Dermis blood vessel endothelial cell (primary cell): ENCODE measurements at places on chromosomes 1 and 21.

DNA sequence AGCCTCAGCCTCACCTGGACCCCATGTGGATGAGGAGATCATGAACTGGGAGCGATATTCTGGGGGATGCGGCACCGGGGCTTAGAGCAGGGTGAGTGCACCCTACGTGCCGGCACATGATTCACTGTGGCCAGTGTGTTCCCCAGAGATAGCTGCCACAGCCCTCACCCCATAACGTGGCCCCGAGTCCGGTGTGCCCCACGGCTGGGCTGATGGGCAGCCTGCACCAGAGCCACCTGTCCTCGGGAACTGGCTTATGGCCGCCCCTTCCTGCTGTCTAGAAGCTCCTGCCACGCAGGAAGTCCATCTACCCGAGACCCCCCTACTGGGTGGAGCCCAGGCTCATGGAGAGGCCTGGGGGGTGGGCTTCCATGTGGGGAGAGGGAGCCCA, 39.1 kb upstream of the SLC19A1 start:
- no peak for DNase-seq

DNA sequence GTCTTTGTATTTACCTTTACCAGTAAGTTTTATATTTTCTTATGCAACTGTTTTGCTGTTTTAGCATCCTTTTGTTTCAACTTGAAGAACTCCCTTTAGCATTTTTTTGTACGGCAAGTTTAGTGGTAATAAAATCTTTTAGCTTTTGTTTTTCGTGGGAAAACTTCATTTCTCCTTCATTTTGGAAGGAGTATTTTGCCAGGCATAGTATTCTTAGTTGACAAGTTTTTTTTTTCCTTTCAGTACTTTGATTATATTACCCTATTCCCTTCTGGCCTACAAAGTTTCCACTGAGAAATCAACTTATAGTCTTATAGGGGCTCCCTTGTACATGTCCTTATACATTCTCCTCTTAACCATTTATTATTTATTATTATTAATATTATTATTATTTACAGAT, 22.6 kb upstream of the SOD1 start:
- no peak for DNase-seq

DNA sequence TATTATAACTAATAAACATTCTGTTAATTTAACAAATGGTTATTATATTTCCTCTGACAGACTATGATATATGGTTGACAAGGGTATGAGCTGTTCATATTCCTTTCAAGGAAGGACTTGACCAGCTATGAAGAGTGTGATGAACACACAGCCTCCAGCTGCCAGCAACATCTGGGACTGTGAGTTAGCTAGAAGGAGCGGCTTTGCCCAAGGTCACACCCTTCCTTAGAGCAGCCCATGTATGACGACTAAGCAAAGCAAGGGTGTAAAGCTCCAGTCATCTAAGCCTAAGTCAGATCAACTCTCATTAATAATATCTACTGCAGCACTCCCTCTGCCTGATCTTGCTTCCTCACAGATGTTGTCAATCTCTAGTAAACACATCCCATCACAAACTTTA, 355.4 kb downstream of the PLPP3 start:
- no peak for DNase-seq

DNA sequence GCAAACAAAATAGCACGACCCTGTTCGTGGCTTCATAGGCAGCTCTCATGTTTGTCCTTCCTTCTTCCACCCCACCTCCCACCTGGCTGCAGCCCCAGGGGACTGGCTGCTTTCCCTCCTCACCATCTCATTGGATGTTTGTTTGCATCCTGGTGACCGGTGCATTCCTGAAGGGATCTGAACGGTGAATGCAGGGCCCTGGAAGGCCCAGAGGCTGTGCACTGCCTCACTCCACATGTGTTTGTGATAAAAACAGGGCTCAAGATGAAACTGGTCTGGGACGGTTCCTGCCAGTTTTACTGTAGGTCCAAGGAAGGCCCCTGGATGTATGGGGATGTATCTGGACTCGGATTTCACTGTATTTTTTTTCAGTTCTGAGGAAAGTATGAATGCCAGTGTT, 42.8 kb downstream of the CNN3 start:
- DNase-seq: no peak

DNA sequence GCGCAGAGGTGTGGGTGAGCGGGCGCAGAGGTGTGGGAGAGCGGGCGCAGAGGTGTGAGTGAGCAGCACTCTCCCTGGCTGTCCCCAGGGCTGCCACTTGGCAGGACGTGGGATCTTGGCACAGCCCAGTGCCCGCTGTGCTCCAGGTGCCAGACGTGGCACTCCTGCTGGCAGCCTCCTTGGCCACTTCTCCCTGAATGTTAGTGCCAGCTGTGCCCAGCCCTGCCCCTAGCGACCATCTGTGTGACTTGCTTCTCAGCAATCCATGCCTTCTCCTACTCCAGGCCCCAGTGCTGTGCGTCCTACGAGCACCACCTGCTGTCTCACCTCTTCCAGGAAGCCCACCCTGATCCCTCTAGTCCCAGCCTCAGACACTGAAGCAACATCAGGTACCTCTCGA, 30.5 kb downstream of the KRTAP10-1 start:
- DNase-seq: peak; percentile 6

GRCh38 chr1:23178950-23179349, 10.3 kb upstream of the LUZP1 start:
- DNase-seq: peak; percentile 70

DNA sequence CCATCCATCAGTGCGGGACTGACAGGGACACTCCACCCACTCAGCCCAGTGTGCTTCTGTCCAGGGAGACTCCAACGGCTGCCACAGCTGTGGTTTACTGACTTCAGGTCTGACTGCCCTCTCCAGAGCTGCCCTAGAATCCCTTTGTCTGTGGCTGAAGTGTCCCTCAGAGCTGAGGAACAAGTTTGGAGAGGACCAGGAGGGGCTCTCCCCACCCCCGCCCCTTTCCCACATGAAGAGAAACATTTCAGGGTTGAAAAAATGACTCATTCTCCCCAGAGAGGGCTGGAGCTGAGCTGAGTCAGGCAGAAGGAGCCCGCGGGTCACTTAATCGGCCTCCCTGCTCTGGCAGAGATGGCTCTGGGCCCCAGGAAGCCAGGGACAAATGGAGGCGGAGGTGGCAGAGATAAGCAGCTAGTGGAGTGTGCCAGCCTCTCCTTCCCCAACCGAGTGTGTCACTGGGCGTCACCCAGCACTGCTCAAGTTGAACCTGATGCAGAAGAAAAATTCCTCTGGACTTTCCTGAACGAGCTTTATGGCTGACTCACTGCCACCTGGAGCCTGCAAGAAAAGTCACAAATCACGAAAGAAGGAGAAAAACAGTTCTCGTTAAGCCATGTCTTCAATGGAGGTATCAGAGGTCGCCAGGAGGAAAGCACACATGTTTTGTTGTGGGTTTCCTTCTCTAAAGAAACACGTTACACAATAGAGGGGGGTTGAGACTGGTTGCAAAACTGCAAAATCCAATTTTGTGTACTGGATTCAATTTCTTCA, 34.3 kb upstream of the ECE1 start:
- peak; percentile 86 for DNase-seq

DNA sequence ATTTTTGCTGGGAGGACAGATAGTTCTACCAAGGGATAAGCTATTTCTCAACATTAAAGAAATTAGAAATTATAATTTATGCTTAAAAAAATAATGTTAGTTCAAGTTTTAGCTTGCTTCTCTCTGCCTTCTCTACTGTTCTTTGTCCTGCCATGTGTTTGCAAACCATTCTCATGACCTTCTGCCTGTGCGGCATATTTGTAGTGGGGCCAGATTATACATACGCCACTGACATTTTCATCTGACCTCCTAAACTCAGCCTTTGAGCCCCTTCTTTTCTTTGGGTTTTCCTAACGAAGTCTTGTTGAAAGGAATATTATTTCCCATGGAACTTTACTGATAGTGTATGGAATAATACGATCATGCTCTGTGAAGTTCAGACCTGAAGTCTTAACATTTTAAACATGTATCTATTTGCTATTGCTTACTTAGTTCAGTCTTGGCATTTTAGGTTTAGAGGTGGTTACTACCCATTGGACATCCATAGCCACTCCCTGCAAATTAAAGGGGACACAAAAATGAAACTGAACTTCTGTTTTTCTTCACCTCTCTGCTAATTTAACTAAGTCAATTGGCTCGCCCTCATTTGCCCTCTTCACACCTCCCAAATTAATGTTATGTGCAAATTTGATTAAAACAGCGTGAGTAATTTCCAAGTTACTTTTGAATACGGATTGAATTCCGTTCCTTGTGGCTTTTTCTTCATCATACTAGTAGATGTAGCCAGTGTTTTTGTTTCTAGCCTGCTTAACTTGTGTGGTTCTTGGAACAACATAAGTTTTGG, 15.6 kb downstream of the LRRC8D start:
- DNase-seq: no peak

- no peak for DNase-seq
Measured at GRCh38 chr1:245952383-245953026, 554.6 kb downstream of the SMYD3 start.

DNA sequence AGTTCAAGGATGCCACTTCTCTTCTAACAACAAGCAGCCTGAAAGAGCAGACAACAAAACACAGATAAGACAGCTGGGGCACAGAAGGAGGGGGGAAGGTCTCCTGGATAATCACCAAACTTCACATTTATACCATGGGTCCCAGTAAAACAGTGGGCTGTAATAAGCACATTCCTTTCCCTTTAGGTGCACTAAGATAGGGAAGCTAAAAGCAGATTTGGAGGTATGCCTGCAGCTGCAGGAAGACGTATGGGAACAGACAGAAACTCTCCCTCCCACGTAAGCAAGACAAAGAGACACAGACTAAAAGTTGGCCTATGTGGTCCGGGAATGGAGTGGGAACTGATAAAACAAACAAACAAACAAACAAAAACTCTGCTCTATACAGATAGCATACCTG, 612.1 kb downstream of the MRPL39 start:
- no peak for DNase-seq

GRCh38 chr1:15834406-15835204, 12.9 kb upstream of the SPEN start:
- DNase-seq: peak; percentile 97

DNA sequence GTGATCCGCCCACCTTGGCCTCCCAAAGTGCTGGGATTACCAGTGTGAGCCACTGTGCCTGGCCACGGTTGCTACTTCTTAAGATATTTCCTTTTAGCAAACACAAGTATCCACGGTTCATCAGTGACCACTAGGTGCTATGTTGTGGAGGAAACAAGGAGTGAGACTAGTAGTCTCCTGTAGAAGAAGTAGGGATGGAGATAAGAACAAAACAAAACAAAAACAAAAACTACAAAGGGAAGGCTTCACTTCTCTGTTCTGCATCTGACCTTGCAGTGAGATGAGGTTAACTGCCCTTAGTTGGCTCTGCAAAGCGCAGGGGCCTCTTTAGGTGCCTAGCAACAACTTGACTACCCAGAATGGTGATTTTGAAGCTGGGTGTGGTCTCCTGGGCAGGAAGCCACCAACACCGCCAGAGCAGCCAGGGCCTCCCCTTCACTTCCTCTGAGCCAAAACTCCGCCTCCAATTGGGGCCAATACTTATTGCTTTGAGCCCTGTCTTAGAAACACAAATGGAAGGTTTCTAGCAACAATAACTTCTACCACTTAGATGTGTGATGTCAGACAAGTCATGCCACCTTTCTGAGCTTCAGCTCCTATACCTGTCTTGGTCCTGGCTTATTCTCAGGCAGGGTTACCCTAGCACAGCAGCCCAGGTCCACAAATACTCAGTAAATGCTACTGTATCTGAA, 12.8 kb upstream of the CDC42 start:
- peak; percentile 65 for DNase-seq

- peak; percentile 2 for DNase-seq
Measured at GRCh38 chr1:24341260-24341659, 22.1 kb downstream of the GRHL3 start.

- DNase-seq: no peak
Measured at GRCh38 chr21:38173276-38174035, 83.3 kb upstream of the KCNJ15 start.

- DNase-seq: peak; percentile 2
Measured at GRCh38 chr1:153032677-153033308, 1.8 kb downstream of the SPRR1B start.

- DNase-seq: no peak
Measured at GRCh38 chr1:93440272-93440671, 7.6 kb upstream of the FNBP1L start.

- DNase-seq: no peak
Measured at GRCh38 chr1:234094172-234094571, 189.7 kb downstream of the SLC35F3 start.

DNA sequence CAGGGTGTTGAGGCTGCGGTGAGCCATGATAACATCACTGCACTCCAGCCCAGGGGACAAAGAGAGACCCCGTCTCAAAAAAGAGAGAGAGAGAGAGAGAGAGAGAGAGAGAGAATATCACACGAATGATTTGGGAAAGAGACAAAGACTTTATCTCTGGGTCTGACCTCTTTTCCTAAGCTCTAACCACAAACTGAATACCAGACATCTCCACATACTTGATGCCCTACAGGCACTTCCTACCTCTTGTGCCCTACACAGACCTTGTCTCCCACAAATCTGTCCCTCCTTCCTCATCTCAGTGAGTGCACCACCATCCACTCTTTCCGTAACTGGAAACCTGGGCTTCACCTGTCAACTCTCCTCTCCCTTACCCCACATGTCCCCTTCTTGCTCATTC, 27.0 kb upstream of the PTCH2 start:
- no peak for DNase-seq

- DNase-seq: no peak
Measured at GRCh38 chr1:6833804-6834203, 48.5 kb downstream of the CAMTA1 start.

DNA sequence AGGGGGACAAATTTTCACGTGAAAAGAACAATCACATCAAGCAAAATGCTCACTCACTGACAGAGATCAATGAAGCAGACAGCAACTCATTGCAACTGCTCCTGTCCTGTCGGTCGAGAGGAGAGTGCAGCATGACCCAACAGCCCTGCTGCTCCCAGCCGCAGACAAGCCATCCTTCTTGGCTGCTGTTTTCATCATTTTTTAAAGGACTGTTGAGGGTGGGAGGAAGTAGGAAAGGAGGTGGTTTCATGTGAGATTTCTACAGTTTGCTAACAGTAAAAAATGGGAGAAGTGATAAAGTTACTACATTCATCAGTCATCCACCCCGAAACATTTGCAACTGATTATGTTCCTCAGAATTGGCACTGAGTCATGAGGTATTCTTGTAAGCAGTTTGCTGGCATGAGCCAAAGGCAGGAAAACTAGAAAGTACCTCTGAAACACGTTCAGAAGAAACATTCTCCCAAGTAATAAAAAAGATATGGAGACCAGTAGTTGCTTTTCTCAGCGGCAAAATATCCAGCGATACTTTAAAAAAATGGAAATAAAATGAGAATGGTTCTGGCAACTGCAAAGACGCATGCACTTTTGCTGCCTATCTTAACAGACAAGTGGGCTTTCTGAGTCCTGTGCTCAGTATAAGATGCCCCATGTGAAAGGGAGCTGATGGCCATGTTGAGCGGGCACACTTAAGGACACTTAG, 72.0 kb upstream of the CLDN14 start:
- no peak for DNase-seq

DNA sequence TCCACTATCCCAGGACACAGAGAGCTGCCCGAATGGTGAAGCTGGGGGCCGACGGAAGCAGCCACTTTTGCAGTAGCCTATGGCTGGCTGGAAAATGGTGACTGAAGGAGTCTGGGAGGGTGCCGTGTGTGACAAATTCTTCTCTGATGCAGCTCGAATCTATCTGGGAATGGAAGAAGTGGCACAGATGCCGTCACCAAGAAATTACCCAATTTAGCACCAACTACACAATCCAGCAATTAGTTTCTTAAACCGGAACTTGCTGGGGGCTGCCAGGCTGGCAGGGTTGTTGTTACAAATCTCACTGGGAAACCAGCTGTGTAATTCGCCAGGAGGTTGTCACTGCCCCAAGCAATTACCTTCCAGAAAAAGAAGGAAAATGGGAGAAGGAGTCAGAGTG, 18.0 kb downstream of the DLGAP3 start:
- DNase-seq: no peak
